ENCODE measurements at places on chromosomes 6 and 20.
A peak's percentile ranks its signal among the peaks of the same experiment; 100 is the strongest.

DNA sequence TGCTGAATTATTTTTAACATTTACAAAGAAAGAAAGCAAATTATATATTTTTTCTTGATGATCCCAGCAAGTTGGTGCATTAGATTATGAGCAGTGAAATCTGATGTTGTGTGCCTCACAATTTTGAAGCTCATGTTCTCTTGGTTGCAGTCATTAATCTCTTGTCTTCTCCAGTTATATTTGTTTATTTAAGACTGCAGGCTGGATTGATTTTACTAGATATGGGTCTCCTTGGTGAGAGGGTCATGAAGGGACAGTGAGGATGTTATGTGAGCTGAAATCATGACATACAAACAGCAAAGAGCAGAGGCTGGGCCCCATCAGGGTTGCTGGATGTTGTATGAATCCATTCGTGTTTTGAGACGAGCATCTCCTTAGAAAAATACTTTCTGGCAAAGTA, 64.2 kb upstream of the AKIRIN2 start:
- no peaks in the 10 kb centered on the region for H3K36me3 ChIP-seq
- H3K4me1 ChIP-seq, result no peaks in the 10 kb centered on the region
- DNase-seq, result no peak
- H3K27me3 ChIP-seq, result no peaks in the 10 kb centered on the region
- H3K27ac ChIP-seq, result no peak overlapping the region

DNA sequence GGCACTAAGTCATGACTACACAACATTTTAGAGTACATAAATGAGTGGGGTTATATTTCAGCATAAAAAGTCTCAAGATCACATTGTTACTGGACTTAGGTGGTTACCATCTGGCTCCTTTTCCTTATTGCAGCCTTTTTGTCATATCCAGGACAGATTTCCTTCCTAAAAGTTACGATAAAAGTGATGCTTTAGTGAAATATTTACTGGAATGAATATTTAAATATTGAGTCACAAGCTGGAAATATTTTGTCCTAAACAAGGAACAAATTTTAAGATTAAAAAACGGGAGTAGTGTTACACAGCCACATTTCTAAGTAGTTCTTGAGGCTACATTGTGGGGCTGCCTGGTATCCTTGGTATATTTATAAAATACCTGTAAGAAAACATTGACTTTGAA, 52.2 kb downstream of the CDC40 start:
- no peak overlapping the region for H3K27ac ChIP-seq
- H3K27me3 ChIP-seq, result no peaks in the 10 kb centered on the region
- H3K4me3 ChIP-seq, result no peak overlapping the region

GRCh38 chr6:157203312-157203744, 120.0 kb downstream of the TMEM242 start:
- no peak overlapping the region for H3K4me3 ChIP-seq
- H3K27ac ChIP-seq, result no peak overlapping the region
- DNase-seq, result no peak

GRCh38 chr20:24665196-24665595, 195.8 kb downstream of the SYNDIG1 start:
- no peak overlapping the region for H3K27ac ChIP-seq
- DNase-seq, result no peak
- no peaks in the 10 kb centered on the region for H3K4me1 ChIP-seq
- H3K36me3 ChIP-seq, result no peaks in the 10 kb centered on the region
- no peak overlapping the region for H3K4me3 ChIP-seq

GRCh38 chr6:24064106-24064505, 61.9 kb upstream of the NRSN1 start:
- no peak overlapping the region for H3K27ac ChIP-seq
- peak; percentile 22 for DNase-seq
- H3K4me1 ChIP-seq, result no peaks in the 10 kb centered on the region
- no peaks in the 10 kb centered on the region for H3K27me3 ChIP-seq

- no peaks in the 10 kb centered on the region for H3K4me1 ChIP-seq
- H3K36me3 ChIP-seq, result no peaks in the 10 kb centered on the region
- no peak overlapping the region for H3K27ac ChIP-seq
- no peaks in the 10 kb centered on the region for H3K27me3 ChIP-seq
- DNase-seq, result no peak
Observed at GRCh38 chr20:3177746-3178485, 4.6 kb upstream of the LZTS3 start.

- no peak for DNase-seq
- peaks cover 8% of the 10 kb centered on the region for H3K4me1 ChIP-seq
- H3K27ac ChIP-seq, result no peak overlapping the region
- no peaks in the 10 kb centered on the region for H3K36me3 ChIP-seq
Observed at GRCh38 chr6:148807784-148808183, 61.0 kb downstream of the UST start.

DNA sequence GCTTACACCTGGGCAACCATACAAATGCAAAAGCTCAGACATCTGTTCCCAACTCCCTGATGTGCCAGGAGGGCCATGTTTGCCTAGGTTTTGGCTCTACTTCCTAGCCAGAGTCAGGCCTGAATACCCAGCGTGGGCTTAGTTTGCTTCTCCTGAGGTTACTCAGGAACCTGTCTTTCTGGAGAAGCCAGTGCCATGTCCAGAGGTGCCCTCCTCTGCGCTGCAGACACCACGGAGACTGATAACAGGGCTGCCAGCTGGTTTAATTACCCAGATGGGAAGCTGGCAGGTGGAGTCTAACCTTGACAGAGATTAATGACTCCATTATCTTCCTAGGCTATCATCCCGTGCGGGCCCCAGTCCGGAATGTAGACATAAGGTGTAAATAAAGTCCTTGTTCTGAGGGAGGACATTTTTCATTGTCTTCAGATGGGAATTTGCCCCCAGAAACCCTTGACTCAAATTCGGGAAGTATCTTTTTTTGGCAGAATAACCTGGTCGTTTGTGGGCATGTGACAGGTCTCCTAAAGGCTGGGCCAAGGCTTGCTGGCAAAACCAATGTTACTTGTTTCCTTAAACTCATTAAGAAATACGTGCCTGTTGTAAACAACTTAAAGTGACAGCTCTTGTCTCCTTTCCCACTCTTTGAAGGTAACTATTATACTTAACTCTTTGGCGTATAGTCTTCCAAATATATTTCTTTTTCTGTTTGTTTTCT, 29.2 kb upstream of the ZNFX1 start:
- no peak for DNase-seq
- peaks cover 2% of the 10 kb centered on the region for H3K4me1 ChIP-seq

All from iPS DF 6.9 (cell line).